ENCODE measurements at places on chromosomes 4 and X.

- no peak for DNase-seq
These were observed 16.3 kb downstream of the SMS start for GRCh38 chrX:21956783-21957182.

DNA sequence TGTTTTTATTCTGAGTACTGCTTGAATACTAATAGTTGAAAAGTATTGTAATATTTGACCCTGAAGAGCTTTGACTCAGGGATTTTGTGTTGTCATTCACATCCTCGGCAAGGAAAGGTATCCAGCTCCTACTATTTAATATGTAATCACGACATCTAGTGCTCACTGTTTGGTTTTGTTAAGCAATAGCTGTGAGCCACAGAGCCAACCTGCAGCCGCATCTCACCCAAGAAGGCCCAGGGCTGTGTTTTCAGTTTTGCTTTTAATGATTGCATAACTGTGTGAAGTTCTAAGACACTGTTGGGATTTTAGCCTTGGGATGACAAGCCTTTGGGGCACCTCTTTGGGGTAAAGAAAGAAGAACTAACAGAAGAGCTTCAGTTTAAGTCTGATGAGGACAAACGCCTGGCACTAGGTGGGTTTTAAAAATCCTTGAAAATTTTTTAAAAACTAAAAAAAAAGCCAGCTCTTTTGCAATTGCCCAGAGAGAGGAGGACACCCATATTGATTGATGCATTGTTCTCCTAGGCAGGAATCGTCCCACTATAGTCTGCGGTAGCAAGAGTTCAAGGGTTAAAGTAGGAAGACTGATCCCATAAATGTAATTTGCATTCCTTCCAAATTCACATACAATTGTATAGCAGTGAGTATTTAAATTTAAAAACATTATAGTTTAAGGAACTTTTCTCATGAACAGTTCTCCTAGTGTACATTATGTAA, 157.8 kb downstream of the RELL1 start:
- no peak for DNase-seq

DNA sequence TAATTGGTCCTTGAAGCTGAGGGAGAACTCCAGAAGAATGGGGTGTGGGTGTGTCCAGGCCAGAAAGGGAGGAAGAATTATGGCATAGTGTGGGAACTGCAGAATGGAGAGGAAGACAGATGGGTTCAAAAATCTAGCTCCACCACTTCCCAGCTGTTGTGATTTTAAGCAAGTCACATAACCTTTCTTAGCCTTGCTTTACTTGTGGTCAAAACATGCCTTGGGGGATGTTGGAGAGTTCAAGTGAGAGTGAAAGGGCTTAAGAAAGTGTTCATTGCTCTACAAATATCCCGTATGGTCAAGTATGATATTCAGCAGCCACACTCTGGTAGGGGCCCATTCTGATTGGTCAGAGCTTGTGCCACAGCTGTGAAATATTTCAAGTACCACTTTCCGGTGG, 15.0 kb upstream of the STARD8 start:
- DNase-seq = no peak

DNA sequence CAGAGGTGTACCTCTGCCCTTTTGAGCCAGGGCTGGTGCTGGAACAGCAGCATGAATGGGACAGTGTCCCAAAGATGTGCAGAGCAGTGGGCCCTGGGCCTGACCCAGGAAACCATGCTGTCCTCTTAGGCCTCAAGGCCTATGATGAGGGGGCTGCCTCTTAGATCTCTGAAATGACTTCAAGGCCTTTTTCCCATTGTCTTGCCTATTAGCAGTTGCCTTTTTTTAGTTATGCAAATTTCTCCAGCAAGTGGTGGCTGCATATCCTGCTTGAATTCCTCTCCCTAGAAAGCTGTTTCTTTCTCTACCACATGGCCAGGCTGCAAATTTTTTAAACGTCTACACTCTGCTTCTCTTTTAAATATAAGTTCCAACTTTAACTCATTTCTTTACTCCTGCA, 160.3 kb downstream of the CFAP299 start:
- DNase-seq = no peak

DNA sequence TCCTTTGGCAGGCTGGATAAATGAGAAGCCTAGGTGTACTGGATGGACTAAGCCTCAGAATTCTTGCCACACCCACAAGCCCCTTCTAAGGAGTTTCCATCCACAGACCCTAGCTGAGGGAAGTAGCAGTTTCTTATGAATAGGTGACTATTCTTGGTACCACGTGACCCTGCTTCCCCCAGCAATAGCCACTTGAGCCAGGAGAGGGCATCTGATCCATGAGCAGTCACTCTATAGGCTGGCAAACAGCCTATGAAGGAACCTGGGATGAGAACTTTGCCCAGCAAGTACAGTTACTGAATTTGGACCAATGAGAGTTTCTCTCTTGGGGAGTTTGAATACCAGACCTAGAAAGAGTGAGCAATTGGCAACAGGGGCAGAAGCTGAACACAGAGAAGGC, 84.0 kb downstream of the RTL9 start:
- DNase-seq = no peak

DNA sequence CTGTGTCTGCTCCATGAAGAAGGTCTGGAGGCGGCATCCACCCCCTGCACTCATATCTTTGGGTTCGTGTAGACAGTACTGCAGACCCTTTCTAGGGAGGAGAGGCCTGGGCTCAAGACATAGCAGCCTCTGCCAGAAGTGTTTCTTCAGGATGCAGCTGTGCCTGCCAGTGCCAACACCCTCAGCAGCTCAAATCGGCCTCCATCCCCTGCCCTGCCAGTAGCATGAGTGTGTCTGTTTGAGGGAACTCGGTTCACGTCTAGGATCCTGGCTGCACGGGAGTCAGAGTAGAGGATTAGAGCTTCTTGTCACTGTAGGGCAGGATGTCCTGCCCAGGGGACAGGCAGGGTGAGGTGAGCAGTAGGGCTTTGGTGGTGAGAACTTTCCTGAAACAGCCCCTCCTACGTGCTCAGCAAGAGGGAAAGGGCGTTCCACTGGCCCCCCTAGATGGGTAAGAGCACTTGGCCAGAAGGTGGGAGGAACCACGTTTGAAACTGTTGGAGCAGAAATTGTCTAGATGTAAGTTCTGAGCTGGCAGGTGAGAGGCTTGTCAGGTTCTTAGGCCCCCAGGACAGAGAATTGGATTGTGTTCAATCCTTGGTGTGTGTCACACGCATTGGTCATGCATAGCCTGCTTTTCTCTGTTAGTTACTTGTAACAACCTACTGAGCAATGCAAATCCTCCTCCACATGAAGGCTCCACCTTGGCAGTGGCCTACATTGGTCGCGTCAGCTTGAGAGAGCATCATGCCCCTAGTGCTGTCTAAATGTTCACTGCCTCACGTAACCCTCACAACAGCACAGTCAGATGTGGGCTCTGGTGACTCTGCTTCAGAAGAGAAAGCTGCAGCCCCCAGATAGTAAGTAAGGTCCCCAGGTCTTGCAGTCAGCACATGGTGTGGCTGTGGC, 25.8 kb upstream of the FAM193A start:
- DNase-seq = no peak

DNA sequence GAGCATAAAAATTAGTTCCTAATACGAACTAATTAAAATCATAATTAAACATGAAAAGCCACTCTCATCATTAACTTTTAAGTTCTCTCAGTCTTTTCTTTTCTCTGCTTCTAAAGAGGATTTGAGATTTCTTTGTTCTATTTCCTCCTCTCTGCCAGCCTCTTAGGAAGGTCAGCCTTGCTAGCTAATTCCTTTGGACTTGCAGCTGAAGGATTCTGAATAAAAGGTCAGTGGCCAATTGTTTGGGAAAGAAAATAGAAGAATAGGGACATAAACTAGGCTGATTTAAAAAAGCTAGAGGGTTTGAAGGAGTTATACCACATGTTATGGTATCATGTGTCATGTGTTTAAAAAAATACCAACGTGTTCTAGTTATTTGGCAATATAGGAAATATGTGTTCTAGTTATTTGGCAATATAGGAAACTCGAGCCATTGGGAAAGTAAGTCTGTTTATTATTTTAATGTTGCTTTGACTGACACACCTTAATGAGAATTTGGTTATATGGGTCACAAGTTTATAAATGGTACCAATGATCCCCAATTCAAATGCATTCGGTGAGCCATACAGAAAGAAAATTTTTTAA, 1668.7 kb upstream of the PCDH7 start:
- no peak for DNase-seq

- no peak for DNase-seq
These were observed 41.1 kb downstream of the AMMECR1 start for GRCh38 chrX:110276778-110277177.

DNA sequence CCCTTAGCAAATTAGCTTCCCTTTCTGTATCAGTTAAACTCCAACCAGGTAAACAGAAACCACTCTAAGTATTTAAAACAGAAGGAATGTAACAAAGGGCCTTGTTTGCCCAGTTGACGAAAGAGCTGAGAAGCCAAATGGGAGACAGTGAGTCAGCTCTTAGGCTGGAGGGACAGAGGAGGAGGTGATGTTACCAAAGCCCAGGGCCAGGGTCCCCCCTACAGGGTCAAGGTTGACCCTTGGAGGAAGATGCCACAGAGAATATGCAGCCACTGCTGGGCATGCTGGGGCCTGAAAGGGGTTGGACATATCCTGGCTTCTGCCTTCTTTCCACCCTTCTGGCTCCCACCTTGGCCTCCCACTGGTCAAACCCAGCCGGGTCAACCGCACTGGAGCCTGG, 38.3 kb upstream of the LGI2 start:
- DNase-seq = no peak

DNA sequence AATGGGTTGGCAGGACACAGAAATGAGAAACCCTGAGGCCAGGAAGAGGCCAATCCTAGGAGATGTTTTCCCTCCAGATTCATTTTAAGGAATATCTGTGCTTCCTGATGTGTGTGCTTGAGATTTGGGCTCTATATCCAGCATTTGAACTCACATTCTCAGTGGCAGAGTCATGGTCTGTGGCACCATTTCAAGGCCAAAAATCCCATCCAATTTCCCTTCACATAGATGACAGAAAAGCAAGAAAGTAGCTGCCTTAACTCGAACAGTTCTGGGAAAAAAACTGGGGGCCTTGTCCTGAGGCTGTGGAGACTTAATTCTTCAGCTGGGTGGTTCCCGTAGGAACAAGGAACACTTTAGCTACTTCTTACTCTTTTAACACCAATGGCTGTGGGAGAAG, 27.4 kb downstream of the TAF7L start:
- DNase-seq = no peak

- DNase-seq = no peak
These were observed 43.3 kb downstream of the DHRSX start for GRCh38 chrX:2457289-2458133.

DNA sequence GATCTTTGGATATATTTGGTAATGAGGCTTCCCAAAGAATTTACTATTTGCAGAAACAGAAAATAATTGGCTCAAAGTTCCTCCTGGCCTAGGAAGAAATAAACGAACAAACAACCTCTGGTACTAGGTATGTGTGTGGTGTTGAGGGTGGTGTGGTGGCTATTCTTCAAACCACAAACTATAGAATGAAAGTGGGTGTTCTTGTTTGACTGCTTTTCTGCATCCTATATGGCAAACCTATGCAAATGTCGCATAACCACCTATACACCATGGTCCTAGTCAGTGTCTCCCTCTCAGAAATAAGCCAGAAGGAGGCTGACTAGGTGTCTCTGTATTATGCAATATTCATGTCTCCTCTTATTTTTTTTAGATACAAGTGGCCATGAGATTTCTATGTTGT, 106.6 kb upstream of the PCDH18 start:
- DNase-seq = no peak

GRCh38 chrX:93673056-93673868, at the start of gene NAP1L3:
Gene NAP1L3, minus strand, starts transcription at chrX:93673578. Its CDS starts 274 bp downstream, at chrX:93673304.
- peak; percentile 11 for DNase-seq

DNA sequence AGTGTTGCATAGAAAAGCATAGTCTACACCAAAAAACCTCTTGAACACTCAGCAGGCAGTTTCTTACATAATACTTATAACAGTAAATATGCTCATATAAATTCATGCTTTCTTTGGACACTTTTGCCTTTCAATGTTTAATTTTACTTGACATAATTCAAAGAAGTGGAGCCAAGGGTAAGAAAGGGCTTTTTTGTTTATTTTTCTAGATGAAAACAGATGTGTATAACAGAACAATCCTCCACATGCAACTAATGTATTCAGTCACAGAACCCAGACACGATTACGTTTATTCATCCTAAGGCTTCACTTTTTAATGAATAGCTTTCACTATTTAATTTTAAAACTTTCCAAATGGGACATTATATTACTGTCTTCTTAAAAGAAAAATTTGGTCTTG, 58.0 kb upstream of the PTPN13 start:
- no peak for DNase-seq

- DNase-seq = no peak
These were observed 2.9 kb upstream of the KLHL2 start for GRCh38 chr4:165204462-165204830.

GRCh38 chr4:139950568-139950967, 203.4 kb downstream of the MAML3 start:
- no peak for DNase-seq

DNA sequence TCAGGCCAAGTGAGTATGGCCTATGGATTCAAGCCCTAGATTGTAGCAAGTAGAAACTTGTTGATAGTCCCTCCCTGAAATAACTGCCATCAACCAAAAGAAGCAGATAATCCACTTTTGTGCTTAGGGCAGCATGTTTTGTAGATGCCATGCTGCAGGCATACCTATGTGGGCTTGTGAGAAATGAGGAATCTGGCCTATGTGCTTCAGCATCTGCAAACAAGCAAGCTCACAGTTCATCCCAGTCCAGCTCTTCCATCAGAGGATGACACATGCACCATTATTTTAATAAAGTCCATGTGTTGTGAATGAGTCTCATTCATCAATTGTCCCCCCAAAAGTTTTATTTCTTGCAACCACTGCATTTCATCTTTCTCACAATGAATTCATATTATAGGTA, 421.9 kb upstream of the DIPK2B start:
- no peak for DNase-seq

DNA sequence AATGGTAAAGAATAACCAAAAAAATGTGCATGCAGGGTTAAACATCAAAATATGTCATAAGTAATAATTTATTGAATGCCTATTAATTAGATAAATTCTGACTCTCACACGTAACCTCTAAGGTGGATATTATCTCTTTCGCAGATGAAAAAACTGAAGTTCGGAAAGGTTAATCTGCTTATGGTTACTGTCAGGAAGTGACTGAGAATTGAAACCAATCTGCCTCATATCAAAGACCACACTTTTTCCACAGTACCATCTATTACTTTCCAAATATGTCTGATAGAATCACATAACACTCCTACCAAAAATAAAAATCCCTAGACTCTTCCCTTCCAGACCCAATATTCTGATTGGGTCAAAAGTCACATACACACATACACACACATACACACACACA, 6.2 kb downstream of the CHIC2 start:
- no peak for DNase-seq
